ENCODE measurements at places on chromosomes 3 and 15. TPM values are rescaled to one million over a fixed set of nuclear protein-coding genes. Genes with fewer than 3 reads are reported as not detected.

- peaks cover 34% of the 10 kb centered on the region for H3K4me1 ChIP-seq
- H3K4me3 ChIP-seq, result no peak overlapping the region
- H3K27me3 ChIP-seq, result no peaks in the 10 kb centered on the region
- no peak overlapping the region for H3K27ac ChIP-seq
- DNase-seq, result no peak
Measured at GRCh38 chr3:123085293-123085931, 18.6 kb downstream of the PDIA5 start.

Gene ZMYND10
- total RNA-seq, result 1.0 TPM

- peak; percentile 58 for DNase-seq
- H3K27me3 ChIP-seq, result no peaks in the 10 kb centered on the region
- peak overlapping the region; percentile 29 for H3K4me3 ChIP-seq
- H3K36me3 ChIP-seq, result peaks cover 71% of the 10 kb centered on the region
- H3K4me1 ChIP-seq, result peaks cover 76% of the 10 kb centered on the region
Measured at GRCh38 chr3:52248816-52249547, 3.4 kb downstream of the PPM1M start.

- H3K27me3 ChIP-seq, result peaks cover 39% of the 10 kb centered on the region
- DNase-seq, result no peak
- no peaks in the 10 kb centered on the region for H3K36me3 ChIP-seq
- no peak overlapping the region for H3K4me3 ChIP-seq
- H3K27ac ChIP-seq, result no peak overlapping the region
Measured at GRCh38 chr15:59439576-59439975, 1.6 kb downstream of the FAM81A start.

- peaks cover 21% of the 10 kb centered on the region for H3K27me3 ChIP-seq
- no peaks in the 10 kb centered on the region for H3K36me3 ChIP-seq
- no peak for DNase-seq
- H3K4me3 ChIP-seq, result no peak overlapping the region
Measured at GRCh38 chr3:170829546-170830272, 40.3 kb downstream of the RPL22L1 start.

Measured in activated CD4-positive, alpha-beta T cell treated with anti-CD3 and anti-CD28 coated beads for 36 hours (primary cell).